ENCODE measurements at places on chromosomes 5 and 9.

GRCh38 chr9:19026375-19026774 lies 6.6 kb downstream of the SAXO1 start:
- no peak for DNase-seq

DNA sequence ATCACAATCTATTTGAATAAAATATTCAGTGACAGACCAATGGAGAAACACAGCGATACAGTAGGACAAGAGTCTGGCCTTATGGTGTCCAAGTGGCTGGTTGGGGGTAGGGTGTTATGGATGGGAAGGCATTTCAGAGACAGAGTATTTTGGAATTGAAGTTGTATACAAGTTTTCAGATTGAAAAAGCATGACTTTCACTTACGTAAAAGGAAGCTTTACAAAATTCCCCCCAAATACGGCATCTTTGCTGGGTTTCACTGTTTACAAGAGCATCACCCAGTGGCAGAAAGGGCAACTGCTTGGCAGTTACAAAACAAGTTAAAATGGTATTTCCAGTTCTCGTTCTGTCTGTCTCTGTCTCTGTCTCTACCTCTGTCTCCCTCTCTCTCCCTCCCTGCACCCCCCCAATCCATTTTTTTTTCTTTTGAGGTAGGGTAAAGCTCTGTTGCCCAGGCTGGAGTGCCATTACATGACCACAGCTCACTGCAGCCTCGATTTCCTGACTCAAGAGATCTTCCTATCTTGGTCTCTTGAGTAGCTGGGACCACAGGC lies 86.2 kb downstream of the PTPN3 start:
- DNase-seq, result no peak

- no peak for DNase-seq
Measured at GRCh38 chr5:159419576-159419975, 89.3 kb upstream of the IL12B start.

GRCh38 chr5:135335031-135335828 lies 63.8 kb downstream of the MACROH2A1 start:
- DNase-seq, result no peak

GRCh38 chr5:36596247-36596646 lies 10.2 kb upstream of the SLC1A3 start:
- DNase-seq, result no peak

DNA sequence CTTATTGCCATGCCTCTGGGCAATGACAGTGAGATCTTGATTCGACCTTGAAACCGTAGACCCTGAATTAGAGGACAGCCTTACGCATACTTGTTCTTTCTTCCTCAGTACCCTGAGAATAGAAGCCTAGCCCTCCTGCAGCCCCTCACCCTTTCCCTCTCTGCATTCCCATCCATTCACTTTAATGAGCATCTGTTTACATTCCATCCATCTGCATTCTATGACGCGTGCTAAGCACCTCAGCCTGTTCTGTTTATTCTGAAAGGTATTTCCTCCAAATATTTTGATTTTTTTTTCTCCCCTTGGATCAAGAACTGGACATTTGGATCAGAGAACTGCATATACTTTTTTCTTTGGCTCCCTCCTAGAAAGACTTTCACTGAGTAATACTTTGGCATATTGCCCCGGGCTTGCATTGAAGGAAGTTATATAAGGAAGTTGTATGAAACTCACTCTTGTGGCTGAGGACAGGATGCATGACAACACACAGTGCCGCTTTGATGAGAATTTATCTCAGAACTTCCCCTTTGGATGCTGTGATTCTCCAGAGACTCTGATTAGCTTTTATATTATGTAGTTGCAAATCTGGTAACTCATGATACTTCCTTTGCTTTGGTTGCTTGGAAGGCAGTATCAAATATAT lies 15.7 kb downstream of the TMEM8B start:
- DNase-seq, result no peak

GRCh38 chr9:12717907-12718306 lies 24.7 kb downstream of the TYRP1 start:
- no peak for DNase-seq

All from NCI-H187 (cell line).